Uterus (tissue), 4 donors: ENCODE measurements at places on chromosomes 3 and 15. TPM values are rescaled to one million over a fixed set of nuclear protein-coding genes. Genes with fewer than 3 reads are reported as not detected.

The THPO gene
- total RNA-seq: 0.51 TPM

The CD96 gene
- total RNA-seq: 2.4 TPM

The AGBL1 gene
- total RNA-seq: not detected

The MUC20 gene
- 0.29 TPM for total RNA-seq

The PLXNB1 gene
- 59.9 TPM for total RNA-seq

The FETUB gene
- not detected for total RNA-seq

The LAMB2 gene
- total RNA-seq: 604 TPM

The CYP11A1 gene
- total RNA-seq: 2.3 TPM

The MAGI1 gene
- 42.9 TPM for total RNA-seq

The EPHA3 gene
- 10.9 TPM for total RNA-seq

The SEMA7A gene
- 16.9 TPM for total RNA-seq

The COL6A6 gene
- total RNA-seq: 1.4 TPM

The SLC7A14 gene
- not detected for total RNA-seq

The SLC2A2 gene
- not detected for total RNA-seq

The SEC11A gene
- 261 TPM for total RNA-seq

The NPAP1 gene
- total RNA-seq: not detected

The LRRC49 gene
- 48.7 TPM for total RNA-seq

The ANKRD63 gene
- 0.28 TPM for total RNA-seq

The MRAS gene
- total RNA-seq: 13.8 TPM

The IQCF5 gene
- not detected for total RNA-seq

The STARD9 gene
- total RNA-seq: 67.2 TPM

The PSTPIP1 gene
- 4.7 TPM for total RNA-seq

The SLC6A1 gene
- 0.29 TPM for total RNA-seq
